NCI-H2029 treated with DMSO at 0.1 percent for 48 hours (cell line): ENCODE measurements at places on chromosomes 13 and 19.

GRCh38 chr19:29965492-29965891 lies 23.5 kb downstream of the URI1 start:
- no peak for DNase-seq

DNA sequence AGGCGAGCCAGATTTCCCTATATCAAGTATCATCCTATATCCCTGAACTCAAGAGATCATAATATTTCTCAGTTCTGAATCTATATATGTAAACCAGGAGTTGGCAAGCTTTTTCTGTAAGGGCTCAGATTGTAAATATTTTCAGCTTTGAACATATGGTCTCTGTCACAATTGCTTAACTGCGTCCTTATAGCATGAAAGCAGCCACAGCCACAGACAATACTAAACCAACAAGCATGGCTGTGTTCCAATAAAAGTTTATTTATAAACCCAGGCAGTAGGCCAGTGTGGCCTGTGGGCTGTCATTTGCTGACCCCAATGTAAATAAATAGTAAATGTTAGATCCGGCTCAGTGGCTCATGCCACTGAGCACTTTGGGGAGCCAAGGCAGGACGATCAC lies 12.2 kb upstream of the MYH14 start:
- no peak for DNase-seq

DNA sequence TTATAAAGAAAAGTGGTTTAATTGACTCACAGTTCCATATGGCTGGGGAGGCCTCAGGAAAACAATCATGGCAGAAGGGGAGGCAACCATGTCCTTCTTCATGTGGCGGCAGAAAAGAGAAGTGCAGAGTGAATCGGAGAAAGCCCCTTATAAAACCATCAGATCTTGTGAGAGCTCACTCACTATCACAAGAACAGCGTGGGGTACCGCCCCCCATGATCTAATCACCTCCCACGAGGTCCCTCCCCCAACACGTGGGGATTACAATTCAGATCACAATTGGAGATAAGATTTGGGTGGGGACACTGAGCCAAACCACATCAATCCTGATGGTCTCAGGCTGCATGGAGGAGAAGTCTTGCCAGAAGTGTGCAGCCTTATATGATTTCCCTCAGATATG lies 26.0 kb downstream of the TM9SF2 start:
- no peak for DNase-seq

- DNase-seq: no peak
Measured at GRCh38 chr13:78323040-78323439, 280.3 kb downstream of the POU4F1 start.

DNA sequence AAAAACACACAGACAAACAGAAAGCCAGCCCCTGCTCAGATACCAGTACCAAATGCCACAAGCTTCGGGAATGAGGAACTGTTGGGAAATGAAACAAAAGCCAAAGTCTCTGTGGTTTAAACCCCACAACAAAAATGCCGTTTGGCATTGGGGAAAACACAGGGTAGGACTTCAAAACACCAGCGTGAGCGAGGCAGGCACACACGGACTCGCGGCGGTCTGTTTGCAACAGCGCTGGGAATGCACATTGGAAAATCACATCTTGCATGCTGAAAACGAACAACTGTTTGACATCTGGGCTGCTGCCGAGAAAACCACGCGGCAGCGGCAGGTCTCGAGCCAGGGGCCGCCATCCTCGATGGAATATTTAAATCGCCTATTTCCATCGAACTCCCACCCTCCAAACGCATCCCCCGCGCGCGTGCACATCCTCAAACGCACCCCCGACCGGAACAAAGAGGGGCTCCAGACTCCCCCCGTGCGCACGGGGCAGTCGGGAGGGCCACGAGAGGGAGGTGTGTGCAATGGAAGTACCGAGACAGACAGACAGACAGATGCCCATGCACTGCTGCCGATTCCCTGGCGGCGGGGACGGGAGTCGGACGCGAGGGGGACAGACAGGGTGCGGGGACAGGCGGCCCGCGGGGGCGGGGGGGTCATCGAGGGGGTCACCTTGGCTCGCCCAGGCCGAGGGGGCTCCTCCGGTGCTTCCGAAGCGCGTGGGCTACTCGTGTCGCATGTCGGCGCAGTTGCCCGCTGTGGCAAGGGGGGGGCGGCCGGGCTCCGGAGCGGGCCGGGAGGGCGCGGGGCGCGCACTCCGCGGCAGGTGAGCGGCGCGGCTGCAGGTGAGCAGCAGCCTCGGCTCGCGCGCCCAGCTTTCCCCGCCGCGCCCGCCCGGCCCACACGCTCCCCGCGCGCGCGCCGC lies at the start of gene GPR12:
Gene GPR12, minus strand, starts transcription at position 880 of the 925 bp plus-strand sequence. CDS start 959 bp downstream, outside the sequence.
- DNase-seq: no peak

DNA sequence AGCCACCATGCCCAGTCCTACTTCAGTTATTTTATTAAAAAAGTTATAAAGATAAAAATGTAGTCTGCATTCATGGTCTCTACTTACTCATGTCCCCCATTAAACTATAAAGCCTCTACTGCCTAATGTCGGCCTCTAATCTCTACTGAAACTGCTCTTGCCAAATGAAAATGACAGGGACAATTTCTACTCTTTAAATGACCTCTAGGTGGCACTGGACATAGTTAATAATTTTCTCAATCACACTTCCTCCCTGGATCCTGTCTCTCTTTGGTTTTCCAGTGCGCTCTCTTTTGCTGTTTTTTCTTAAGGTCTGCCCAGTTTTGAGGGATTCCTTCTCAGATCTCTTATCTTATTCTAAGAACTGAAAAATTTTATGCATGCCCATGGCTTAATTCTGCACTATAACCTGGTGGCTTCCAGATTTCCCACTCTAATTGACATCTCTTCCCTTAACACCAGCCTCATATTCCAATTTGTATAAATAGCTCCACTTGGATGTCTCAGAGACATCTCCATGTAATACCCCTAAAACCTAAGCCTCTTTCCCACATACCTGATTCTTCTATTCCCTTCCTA lies 54.3 kb downstream of the MTMR6 start:
- peak; percentile 14 for DNase-seq

DNA sequence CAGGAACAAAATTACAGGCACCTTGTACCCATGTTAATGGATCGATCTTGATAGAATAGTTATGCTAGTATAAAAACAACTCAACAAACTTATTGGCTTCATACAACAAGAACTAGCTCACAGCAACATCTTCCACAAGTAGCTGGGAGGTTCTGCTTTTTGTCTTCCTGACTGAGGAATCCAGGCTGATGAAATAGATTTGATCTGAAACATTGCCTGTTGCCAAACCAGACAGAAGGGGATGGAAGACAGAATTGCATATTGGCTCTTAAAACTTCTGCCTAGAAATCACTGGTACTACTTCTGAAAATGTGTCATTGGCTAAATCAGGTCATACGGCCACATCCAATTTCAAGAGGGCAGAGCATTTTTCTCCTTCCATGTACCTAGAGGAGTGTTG lies 267.3 kb downstream of the RFC3 start:
- DNase-seq: no peak

DNA sequence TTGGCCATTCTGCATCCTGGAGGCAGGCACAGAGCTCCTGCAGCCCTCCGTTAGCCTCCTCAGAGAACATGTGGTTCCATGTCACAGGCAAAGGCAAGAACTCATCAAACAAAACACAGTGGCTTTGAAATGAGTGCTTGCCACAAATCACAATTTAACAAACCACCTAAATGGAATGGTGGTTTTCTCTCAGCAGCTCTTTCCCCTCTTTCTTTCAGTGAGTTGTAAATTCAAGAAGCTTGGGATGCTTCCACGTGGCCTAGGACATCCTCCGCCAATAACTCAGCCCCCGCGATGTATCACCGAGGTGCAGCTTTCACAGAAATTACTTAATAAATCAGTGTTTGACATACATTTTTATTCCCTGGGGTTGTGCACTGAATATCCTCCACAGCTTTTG lies 65.4 kb upstream of the RFC3 start:
- DNase-seq: no peak

DNA sequence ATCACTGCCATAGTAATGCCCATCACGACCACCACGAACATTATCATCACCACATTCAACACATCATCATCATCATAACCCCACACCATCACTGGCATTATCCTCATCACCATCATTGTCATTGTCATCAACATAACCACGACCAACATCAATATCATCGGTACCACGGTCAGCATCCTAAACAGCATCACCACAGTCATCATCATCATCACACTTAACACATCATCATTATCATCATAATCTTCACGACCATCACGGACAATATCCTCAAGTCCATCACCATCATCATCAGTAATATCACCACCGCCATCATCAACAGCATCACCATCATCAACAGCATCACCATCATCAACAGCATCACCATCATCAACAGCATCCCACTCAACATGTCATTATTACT lies 70.3 kb downstream of the MBD3L1 start:
- no peak for DNase-seq

DNA sequence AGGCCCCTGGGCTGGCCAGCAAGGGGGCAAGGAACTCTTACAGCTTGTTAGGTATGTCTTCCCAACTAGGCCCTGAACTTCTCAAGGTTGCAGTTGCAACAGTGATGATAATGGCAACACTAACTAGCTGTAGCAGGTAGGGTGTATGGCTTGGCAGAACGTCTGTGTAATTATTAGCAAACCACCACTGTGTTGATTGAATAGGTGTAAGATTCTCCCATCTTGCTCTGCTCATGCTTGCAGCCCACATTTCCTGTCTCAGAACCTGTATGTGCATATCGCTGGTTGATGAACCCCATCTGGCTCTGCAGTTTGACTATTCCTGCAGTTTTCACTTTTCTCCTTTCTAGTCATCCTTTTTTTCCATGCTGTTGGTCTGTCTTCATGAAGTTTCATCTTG lies 178.8 kb downstream of the KATNAL1 start:
- no peak for DNase-seq

DNA sequence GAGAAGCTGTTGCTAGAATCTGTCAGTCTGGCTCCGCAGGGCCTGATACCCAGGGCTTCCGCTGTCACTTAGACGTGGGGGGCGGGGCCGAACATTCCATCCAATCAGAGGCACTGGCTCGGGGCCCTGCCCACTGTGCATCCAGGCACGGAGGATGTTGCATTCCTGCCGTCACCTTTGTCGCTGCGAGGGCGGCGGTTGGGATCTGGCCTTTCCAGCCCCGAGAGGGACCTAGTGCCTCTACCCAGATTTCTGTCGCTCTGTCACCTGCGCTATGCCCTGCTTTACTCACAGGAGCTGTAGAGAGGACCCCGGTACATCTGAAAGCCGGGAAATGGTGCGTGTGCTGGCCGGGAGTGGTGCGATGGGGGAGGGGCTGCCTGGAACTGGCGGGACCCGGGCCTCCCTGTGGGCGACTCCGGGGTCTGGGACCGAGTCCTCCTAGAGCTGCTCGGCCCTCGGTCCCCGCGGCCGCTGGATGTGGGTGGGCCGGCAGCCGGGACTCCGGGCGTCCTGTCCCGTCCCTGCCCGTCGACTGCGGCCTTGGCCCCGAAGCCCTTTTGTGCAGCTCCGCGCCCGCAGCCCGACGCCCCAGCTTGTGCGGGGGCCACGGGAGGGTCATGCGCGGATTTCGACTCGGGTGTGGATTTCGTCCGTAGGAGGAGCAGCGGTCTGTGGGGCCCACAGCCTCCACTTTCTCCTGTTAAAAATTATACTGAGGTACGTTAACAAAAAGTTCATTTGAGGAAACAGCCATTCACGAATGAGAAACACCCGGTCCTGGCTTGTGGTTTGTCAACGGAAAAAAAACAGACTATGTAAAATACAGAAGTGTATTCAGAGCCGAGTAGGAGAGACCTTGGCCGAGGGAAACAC lies at the start of gene ZNF439:
Gene ZNF439, plus strand, starts transcription at position 133 of the 876 bp plus-strand sequence. Its CDS starts 142 bp downstream, at position 275.
- peak; percentile 56 for DNase-seq

GRCh38 chr13:26060357-26060756 lies 8.5 kb upstream of the SHISA2 start:
- DNase-seq: no peak

- DNase-seq: no peak
Measured at GRCh38 chr13:45280011-45280410, 61.0 kb downstream of the TPT1 start.

GRCh38 chr13:112001571-112001970 lies 65.4 kb upstream of the SOX1 start:
- DNase-seq: peak; percentile 13

DNA sequence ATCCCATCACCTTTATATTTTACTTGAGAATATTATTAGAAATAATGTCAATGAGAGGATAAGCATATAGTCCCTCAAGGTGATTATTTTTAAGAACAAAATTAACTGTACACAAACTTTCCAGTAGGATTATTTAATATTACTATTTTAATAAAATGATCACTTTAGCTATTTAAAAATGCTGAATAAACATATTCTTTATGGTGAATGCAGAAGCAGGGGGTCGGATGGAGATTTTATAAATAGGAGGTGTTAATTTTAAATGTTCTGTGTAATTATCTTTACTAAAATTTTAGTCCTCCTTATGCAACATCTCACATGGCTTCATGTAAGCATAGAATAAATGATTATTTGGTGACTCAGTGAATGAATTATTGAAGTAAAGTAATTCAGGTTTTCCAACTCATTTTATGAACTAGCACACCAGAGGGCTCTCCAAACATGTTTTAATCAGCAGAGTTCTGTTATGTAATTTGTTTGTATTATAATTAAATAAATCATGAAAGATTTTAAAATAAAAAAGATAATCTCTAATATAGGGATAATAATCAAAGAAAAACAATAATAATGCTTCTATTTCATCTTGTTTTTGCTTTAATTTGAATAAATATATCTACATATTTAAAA lies 1635.2 kb downstream of the EFNB2 start:
- no peak for DNase-seq

DNA sequence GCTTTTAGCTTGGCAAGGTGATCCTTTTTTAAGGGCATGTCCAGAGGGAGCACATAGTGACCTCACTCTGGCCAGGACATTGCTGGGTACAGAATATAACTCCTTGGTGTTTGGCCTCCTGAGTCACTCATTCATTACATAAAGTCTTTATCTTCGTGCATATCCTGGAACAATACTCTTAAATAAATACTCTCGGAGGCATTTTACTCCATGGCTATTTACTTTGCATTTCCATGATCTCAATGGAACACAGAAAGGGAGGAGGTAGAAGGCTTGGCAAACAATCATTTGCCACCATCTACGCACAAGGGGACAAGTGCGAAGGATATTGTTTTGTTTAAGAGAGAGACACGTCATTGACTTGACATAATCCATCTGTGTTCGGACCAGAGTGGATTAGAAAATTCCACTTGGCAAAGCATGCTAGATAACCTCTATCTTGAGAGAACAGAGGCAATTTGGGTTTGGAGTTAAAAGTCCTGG lies 210.0 kb downstream of the IRS2 start:
- peak; percentile 69 for DNase-seq
